Cortex of kidney (tissue), 1 donor: ENCODE measurements at places on chromosomes 6 and 20.

GRCh38 chr6:14072084-14072483, 45.5 kb upstream of the CD83 start:
- DNase-seq, result no peak

DNA sequence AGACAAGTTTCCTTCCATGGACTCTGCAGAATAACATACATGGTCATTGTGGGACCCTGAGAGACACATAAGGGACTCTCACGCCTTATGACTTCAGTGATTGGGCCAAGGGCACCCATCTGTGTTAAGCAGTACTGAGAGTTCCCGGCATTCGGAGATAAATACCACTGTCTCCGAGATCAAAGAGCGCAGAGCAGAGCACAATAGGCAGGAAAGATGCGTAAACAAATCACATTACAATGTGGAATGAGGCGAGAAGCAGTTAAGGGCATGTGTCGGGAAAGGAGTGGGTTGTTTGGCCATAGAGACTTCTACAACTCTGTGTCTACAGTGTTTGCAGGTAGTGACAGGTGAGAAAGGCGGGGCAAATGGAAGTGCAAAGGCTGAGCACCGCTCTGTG, 57.6 kb downstream of the NRSN1 start:
- DNase-seq, result no peak

GRCh38 chr20:18666803-18667415, 79.1 kb downstream of the DTD1 start:
- DNase-seq, result no peak

DNA sequence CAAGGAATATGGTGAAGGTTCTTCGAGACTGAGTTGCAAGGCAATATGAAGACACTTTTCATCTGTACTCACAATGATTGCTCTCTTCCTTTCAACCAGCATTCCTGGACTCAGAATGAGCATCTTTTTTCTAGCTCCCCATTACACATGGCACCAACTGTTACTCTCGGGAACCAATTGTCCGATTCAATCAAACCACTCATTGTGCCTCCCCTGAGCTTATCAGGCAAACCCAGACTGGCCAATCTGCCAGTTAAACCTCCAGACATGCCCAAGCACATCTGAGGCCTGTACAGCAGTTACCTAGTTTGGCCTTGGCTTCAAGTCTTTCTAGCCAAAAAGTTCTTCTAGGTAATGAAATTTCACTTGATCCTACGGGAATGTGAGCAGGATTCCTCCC, 164.1 kb downstream of the ID4 start:
- no peak for DNase-seq

GRCh38 chr20:24489631-24490260, 20.3 kb downstream of the SYNDIG1 start:
- no peak for DNase-seq

- no peak for DNase-seq
Measured at GRCh38 chr6:146423452-146423851, 120.2 kb upstream of the RAB32 start.

GRCh38 chr6:66961191-66961590, 1254.2 kb upstream of the EYS start:
- no peak for DNase-seq

- DNase-seq, result no peak
Measured at GRCh38 chr6:36703081-36703606, 5.5 kb downstream of the RAB44 start.

DNA sequence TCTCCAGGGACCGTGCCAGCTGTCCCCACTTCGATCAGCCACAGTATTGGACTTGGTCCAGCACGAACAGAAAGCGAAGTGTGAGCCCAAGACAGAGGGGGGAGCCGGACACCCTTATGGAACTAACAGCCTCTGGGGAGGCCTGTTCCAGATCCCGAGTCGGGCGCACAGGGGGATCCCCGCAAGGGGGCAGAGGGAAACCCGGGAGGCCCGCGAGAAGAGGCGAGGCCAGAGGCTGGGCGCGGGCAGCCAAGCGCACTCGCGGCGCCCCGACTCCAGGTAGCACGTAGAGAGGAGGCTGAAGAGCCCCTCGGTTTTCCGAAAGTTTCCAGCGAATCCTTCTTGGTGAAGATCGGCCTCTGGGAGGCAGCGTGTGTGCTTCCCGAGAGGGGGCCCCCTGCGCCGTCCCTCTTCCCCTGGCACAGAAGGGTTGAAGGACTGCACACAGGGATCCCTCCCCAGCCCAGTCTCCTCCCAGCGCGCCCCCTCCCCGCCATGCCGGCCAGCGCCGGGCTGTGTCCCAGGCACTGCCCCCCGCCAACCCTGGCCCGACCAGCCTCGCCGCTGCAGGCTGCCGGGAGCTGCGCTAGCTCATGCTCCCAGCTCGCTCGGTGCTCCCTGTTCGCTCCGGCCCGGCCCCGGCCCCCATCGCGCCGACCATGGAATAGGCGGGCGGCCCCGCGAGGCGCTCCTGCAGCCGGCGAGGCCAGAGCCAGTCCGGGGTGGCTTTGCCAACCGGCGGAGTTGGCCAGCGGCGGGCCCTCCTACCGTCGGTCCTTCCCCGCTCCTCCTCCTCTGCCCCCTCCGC, 577 bp upstream of the SLC24A3 start:
- no peak for DNase-seq

DNA sequence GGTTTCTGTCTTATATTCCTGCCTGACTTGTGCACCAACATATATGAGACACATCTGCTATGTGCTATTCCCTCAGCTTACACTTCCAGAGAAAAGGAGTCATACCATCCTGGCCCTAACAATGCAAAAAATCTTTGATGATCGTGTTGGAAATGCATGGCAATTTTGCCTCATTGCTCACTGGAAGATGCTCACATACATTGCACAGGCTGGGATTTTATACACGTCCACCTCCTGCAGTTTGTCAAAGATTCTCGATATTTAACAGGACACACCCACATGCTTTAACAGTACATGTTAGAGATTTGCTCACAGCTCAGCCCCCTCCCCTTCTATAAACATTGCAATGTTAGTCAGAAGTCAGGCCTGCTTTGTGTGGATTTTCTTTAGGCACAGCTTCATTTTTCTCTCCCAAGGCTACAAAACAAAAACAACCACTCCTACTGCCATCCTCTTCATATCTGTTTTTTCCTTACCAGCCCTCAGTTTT, 66.1 kb downstream of the ADGB start:
- no peak for DNase-seq
